ENCODE measurements at places on chromosomes 13 and 19.
A peak's percentile ranks its signal among the peaks of the same experiment; 100 is the strongest.

DNA sequence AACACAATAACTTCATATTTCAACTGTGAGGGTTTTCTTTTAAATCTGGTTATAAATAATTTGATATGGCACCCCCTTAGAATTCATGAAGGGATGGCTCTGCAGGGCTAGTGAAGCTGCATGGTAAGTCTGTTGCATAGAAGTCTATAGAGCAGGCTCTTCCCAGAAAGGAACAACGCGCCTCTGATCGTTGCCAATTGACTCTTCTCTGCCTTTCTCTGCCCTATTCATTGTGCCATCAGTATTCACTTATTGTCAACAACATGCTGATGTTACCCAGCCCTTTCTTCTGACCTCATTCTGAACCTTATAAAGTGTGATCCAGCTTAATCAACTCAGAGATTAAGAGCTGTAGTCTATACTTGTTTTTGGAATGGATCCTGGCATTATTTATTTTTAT lies 16.3 kb upstream of the DCT start:
- DNase-seq, result no peak

GRCh38 chr13:63699948-63700347 lies 2284.3 kb upstream of the PCDH20 start:
- no peak for DNase-seq

- no peak for DNase-seq
These were observed 824.0 kb downstream of the PCDH9 start for GRCh38 chr13:66405908-66406802.

- no peak for DNase-seq
These were observed 204.4 kb downstream of the MZT1 start for GRCh38 chr13:72523049-72523448.

DNA sequence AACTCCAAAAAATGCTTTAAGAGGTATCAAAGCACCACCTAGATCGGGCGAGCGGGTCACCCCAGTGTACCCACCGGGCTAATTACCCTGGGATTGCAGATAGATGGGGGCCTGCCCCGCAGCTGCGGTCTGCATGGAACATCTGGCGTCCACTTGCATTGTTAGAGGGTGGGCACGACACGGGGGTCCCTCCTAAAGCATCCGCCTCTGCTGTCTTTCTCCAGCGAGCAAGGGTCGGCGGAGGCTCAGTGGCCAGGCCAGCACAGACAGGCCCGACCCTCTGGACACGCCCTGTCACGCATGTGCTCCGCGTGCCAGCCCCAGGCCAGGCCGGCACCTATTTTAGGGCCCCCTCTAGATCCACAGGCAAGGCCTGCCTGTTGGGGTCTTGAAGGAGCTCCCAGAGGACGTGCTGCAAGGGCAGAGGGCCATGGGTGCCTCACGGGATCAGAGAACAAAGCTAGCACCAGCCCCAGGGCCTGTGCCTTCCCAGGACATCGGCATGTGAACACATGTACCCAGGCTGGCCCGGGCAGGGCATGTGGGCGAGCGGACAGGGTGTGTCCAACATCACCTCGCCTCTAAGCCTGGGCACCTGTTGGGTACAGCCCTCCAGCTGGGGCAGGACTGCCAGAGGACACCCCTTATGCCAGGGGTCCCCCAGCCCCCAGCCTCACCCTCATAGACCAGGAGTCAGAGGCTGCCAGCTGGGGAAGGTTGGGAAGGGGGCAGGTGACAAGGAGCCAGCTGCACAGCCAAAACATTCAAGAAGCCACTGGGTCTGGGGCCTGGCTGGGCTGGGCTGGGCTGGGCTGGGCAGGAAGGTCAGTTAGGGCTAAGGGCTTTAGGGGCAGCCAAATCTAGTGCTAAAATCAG lies 35.6 kb upstream of the NANOS3 start:
- no peak for DNase-seq

DNA sequence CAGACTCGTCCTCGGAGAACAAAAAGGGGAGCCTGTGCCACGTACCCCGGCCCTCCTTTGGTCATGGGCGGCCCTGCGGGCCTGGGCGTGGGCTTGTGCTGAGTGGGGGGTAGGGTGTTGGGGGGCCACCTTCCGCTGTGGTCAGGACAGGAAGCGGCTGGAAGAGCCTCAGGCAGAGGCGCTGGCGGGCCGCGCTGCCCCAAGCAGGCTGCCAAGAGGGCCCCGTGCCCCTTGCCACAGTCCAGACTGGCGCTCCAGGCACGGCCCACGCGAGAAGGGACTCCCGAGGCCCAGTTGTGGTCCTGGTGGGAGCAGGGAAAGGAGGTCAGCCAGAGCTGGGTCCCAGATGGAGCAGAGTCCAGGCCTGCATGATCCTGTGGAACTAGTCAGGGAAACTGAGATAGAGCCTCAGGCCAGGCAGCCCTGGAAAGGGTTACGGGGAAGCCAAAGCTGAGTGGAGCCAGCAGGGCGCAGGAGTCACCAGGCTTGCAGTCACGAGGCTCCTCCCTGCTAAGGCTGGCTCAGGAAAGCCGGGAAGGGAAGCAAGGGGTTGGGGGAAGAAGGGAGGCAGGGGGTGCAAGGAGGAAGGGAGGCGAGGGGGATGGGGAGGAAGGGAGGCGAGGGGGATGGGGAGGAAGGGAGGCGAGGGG lies 135.0 kb downstream of the CRYL1 start:
- no peak for DNase-seq

DNA sequence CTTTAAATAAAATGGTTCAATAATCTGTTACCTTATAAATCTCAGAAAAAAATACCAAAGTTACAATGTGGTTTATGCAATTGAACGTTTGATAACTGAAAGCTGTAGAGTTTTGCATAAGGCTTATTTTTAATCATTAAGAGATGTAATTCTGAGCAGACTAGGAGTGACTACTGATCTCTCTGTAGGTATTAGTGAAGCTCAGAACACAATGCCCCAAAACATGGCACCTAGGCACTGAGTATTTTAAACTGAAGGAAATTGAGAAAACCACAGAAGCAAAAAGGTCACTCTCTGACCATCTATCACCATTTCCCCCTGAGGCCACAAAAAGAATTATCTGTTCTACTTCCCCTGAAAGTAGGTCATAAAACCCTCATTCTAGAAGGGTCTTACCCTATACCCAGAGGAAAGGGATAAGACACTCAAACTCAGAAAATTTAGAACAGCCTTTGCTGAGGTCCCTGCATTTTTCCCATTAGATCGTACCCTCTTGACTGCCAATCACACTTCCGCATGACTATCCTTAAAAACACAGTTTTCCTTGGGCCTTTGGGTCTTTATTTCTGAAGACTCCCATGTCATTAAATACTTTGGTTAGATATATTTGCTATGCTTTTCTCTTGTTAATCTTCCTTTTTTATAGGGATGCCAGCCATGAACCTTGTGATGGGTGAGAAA lies 158.1 kb downstream of the PCDH9 start:
- DNase-seq, result no peak

DNA sequence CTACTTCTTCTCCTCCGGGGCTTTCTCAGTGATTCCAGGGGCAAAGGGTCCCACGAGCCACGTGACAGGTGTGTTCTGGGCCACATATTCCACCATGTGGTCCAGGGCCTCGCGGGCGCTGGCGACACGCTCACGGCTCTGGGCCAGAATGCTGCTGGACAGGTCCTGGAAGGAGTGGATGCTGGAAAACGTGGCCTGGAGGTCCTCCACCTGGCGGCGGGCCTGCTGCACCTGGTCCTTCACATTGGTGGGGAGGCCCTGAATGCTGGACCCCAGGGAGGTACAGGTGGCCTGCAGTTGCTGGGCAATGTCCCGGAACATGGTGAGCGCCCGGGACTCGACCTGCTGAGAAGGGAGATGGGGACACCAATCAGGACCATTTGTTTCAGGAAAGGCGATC lies 7.7 kb upstream of the TICAM1 start:
- no peak for DNase-seq

GRCh38 chr19:1968279-1969175 lies 27.6 kb downstream of the CSNK1G2 start:
- DNase-seq, result no peak

GRCh38 chr13:110448677-110449076 lies 112.8 kb downstream of the RAB20 start:
- no peak for DNase-seq

DNA sequence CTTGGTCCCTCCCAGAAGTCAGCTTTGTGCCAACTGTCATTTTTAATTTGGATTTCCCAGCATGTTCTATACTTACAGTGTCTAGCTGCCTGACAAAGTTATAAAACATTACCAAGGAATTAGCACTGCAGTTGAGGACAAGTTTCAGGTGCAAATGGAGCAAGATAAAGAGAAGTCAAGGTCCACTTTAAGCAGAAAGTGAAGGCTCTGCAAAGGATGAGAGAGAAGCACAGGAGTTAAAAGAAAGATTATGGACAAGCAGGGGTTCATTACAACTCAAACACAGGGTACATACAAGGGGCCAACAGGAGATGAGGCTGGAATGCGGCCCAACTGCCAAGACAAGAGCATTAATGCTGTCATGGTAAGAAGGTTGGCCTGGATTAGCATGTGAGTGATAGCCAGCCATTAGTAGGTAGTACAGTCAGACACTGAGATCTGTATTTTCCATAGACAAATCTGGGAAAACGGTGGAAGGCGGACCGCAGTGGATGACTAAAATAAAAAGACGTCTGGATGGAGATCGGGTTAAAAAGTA lies 17.6 kb downstream of the UBL3 start:
- DNase-seq, result no peak

GRCh38 chr19:32519023-32519422 lies 62.0 kb upstream of the PDCD5 start:
- DNase-seq, result no peak

DNA sequence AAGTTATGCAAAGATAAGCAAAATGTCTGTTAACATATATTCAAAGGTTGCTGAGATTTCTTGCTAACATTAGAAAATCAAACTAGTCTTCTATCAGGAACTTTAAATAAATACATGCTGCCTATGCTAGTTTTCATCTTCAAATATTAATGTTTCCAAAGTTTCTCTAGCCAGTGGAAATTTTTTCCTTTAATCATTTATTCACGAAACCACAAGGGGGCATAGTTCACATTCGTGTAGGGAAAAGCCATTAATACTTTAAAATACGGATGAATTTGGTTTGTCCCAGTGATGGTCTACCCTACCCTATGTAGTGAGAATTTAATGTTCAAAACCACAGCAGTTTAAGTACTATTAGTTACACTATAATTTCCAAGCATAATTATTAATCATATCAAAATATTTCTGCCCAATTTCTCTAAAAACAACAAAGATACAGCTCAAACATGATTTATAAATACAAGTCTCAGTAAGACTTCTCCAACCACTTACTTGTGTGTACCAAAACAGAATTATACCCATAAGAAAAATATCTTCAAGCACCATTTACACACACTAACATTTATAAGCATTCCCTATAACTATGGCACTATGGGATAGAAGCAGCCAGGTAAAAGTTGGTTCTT lies 16.2 kb downstream of the NUFIP1 start:
- DNase-seq, result no peak

- no peak for DNase-seq
These were observed 142.0 kb downstream of the DLEU7 start for GRCh38 chr13:50701469-50701868.

DNA sequence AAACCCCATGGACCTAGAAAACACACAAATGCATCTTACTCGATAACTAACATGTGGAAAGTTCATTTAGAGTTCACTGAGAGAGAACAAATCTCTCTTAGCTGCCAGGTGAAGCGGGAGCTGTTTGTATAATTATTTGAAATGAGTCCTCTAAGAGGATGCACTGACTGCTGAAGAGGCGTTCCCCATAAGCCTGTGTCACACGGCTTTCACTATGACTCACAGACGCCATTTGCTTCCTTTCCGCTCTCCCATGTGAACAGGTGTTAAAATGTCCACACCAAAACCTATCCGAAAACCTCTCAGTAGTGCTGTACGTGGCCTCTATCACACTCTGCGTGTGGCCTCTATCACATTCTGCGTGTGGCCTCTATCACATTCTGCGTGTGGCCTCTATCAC lies 101.8 kb downstream of the SOX1 start:
- no peak for DNase-seq

GRCh38 chr19:15812060-15812722 lies 3.3 kb downstream of the OR10H1 start:
- DNase-seq, result peak; percentile 10

GRCh38 chr19:835210-835810 lies 5.5 kb upstream of the PRTN3 start:
- no peak for DNase-seq

- no peak for DNase-seq
These were observed 384.3 kb downstream of the HS6ST3 start for GRCh38 chr13:96474181-96474557.

DNA sequence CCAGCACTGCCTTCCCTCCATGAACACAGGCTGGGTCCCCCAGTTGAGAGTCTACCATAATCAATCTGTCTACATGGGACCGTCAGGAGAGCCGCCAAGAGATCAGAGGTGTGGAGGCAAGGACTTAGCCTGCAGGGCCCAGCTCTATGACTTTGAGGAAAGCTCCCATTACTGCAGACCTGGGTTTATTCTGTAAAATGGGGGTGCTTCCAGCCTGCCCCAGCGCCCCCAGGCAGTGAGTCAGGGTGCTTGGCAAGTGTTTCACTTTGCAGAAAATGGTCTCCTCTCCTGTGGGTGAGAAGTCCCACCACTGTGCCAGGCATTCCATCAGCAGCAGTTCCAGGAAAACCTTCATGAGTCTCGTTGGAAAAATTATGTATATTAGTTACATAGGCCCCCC lies 75.5 kb upstream of the VSTM2B start:
- no peak for DNase-seq
